ENCODE measurements at places on chromosomes 5 and 9. TPM values are rescaled to one million over a fixed set of nuclear protein-coding genes. Genes with fewer than 3 reads are reported as not detected.
A peak's percentile ranks its signal among the peaks of the same experiment; 100 is the strongest.

DNA sequence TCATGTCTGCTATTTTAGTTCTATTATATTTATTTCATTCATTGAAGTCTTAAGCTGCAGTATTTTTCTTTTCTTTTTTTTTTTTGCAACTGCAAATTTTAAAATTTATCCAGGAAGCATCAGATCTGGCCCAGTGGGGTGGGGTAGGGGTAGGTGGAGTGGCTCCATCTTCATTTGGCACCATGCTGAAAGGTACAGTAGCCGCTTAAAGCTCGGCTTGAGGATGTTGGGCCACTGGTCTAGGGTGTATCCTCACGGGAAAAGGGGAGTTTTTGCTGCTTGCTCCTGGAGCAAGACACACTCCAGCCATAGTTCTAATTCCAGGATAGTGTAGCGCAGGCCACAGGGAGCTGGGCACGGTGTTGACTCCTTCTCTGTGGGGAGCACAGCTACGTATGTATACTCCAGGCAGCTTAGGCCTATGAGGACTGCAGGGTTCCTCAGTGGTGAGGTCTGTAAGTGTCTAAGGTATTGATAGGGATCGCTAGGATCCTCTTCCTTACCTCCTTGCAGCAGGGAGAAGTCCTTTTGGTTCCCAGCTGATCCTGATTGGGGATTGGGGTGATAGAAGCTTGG, 22.7 kb downstream of the RCL1 start:
- DNase-seq: no peak

- no peak for DNase-seq
These were observed 83.8 kb downstream of the WWC1 start for GRCh38 chr5:168375214-168375613.

GRCh38 chr5:103254921-103255320, 3.6 kb upstream of the MACIR start:
- DNase-seq: no peak

DNA sequence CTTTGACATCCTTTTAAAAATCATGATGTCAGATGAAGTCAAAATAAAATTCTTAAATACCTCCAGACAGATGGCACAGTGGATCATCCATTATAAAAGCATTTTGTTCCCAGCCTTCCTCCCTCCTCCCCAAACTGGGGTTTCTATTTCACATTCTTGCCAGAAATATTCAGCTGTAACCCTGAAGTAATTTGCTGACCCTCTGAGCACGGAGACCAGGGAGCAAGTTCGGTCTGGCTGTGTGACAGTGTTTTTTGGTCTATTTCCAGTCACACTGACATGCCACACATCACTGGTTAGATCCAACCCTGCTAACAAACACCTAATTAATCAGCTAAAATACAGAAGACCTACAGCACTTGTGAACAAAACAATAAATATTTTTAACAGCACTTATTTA, 126.2 kb upstream of the DMRT1 start:
- no peak for DNase-seq

DNA sequence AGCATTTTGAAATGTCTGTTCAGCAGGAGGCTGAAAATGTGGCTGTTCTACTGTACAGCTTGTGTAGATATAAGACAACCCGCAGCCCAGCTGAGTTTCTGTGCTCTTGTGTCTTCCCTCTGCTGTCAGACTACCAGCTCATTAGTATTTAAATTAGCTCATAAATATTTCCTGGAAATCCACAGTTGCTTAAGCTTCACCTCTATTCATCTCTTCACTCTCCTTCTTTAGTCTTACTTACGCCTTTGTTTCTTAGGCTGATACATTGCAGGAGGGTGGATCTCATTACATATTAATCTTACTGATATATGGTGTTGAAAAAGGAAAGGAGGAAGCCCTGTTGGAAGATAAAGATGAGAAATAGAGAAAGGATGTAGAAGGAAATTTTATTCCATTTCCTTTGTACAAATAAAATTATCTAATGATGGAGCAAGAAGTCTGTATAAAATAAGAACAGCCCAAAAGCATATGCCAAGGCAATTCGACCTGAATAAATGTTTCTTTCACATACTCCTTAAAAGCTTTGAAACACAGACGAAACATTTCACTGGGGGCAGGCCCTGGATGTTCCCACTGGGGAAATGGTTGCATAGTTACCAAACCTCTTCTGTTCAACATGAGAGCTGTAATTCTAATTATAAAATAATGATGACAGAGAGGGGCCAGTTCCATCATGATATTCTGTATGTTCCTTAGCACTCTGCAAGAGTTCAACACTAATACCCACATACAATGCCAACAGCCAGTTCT, 111.8 kb upstream of the APC start:
- DNase-seq: no peak

DNA sequence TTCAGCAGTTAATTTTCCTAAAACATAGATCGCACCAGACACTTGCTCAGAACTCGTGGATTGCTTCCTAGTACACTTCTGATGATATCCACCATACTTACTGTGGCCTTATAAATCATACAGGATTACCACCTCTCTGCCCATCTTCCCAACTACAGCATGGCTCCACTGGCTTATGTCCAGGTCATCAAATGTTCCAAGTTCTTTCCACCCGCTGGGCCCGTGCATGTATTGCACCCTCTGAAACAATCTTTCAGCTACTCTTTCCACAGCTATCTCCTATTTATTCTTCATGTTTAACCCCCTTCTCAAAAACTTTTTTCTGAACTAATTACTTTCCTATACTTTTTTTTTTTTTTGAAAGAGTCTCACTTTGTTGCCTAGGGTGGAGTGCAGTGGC, 18.5 kb downstream of the FBXW2 start:
- no peak for DNase-seq

- DNase-seq: no peak
These were observed 829.6 kb downstream of the TLR4 start for GRCh38 chr9:118533850-118534249.

- DNase-seq: peak; percentile 76
These were observed 180.6 kb downstream of the GABRG2 start for GRCh38 chr5:162248107-162248713.

- DNase-seq: peak; percentile 41
These were observed at the start of gene GTF3C4 for GRCh38 chr9:132670457-132671391. GTF3C4 (plus strand) TSS chr9:132670464; CDS start chr9:132670599, 135 bp downstream.

DNA sequence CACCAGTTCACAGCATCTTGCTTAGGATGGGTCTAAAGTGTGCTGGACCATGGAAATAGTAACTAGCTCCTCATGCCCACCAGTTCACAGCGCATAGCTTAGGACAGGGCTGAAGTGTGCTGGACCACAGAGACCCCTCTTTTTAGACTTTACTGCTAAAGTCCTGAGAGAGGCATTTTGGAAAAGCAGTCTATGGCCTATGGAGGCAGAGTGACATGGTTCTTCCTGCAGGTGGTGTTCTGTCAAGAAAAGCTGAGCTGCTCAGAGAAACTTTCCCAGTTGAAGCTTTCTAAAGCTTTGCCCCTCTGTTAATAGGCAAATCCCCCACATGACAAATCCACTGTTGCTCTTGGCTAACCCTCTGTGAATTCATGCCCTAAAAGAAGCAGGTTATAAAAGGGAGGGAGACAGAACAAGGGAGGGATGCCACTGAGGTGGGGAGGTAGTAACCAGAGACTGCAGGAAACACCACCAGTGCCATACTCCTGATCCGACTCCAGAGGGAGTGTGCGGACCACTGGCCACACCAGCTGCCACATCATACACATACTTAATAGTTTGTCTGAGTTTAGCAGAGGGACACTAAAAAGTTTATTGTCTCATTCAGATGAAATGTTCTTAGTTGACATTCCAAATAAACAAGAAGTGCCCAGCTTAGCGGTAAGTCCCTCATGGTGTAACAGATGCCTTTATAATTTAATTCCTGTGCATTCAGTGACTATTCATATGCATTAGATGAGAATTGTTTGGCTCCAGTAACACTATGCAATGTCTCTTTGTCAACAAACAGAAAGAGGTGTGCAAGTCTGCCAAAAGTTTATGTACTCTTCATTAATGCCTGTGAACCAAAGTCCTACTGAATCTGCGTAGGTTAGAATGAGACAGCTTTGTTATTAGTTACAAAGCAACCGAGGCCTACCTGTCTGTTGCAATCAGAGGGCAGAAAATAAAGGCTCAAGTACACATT, 236.2 kb upstream of the NFIL3 start:
- DNase-seq: peak; percentile 46

DNA sequence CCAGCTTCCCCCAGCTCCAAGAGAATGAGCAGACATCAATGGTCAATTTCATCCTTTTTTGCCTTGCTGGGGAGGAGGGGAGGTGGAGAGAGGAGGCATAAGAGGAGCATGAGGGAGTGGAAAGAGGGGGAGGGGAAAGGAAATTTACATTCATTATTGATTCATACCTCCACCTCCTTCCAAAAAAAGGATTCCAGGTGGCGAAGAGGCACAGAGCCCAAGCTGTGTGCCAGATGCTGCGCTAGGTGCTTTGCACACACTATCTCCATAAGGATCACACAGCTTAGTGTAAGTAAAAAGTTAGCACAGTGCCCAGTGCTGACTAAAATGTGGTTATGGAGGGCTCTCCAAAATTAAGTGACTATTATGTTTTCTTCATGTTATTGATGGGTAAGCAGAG, 11.0 kb downstream of the ASTN2 start:
- no peak for DNase-seq

DNA sequence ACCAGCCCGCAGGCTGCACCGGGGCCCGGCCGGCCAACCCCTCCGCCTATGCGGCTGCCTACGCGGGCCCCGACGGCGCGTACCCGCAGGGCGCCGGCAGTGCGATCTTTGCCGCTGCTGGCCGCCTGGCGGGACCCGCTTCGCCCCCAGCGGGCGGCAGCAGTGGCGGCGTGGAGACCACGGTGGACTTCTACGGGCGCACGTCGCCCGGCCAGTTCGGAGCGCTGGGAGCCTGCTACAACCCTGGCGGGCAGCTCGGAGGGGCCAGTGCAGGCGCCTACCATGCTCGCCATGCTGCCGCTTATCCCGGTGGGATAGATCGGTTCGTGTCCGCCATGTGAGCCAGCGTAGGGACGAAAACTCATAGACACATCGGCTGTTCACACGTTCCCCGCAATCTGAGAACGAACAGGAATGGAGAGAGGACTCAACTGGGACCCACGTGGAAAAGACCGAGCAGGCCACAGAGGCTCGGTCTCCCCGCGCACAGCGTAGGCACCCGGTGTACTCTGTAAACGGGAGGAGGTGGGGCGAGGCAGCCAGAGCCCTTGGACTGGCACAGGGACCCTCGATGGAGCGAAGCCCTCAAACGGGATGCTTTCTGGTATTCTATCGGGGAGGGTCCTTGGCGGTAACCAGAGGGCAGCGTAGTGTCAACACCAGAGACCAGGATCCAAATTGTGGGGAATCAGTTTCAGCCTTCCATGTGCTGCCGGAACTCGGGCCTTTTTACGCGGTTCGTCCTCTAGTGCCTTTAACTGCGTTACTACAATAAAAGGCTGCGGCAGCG, 1.9 kb downstream of the FOXE1 start:
- no peak for DNase-seq

- DNase-seq: no peak
These were observed 15.0 kb downstream of the STK10 start for GRCh38 chr5:172172912-172173563.

The SH3TC2 gene
- total RNA-seq: 0.78 TPM

The EGFL7 gene
- total RNA-seq: 54.6 TPM
